ENCODE measurements at places on chromosomes 11 and 22.

GRCh38 chr11:102252339-102252891 lies 64.9 kb upstream of the BIRC3 start:
- DNase-seq, result no peak

- DNase-seq, result no peak
These were observed 107.7 kb upstream of the POU2AF2 start for GRCh38 chr11:111137846-111138245.

DNA sequence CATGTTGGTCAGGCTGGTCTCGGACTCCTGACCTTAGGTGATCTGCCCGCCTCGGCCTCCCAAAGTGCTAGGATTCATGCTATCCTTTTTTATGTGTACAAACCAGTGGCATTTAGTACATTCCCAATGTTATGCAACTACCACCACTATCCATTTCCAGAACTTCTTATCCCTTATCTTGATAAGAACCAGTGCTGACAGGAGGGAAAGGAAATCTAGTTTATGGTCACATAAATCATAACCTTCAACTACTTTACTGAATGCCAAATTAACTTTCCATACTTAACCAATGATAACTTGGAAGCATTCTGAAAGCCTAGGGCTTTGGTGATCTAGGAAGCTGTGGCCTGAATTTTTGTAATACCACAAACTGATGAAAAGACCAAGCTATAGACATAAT lies 170.4 kb downstream of the SWAP70 start:
- DNase-seq, result no peak

DNA sequence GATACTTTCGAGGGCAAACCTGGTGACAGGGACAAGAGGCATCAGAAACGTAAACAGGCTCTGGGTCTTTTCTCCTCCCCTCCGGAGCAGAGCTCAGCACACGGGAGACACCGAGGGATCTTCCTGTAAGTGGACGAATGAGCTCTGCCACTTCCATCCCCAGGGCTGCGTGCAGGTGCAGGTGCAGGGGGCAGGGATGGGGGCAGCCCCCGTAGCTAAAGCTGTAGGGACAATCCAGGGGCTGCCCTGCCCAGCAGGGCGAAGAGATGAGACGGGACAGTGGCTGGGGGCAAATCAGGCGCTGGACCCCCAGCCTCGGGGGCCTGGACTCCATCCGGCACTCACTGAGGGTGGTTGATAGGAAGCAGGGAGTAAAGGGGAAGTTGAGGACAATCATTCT lies 505.4 kb downstream of the BRD1 start:
- DNase-seq, result no peak

DNA sequence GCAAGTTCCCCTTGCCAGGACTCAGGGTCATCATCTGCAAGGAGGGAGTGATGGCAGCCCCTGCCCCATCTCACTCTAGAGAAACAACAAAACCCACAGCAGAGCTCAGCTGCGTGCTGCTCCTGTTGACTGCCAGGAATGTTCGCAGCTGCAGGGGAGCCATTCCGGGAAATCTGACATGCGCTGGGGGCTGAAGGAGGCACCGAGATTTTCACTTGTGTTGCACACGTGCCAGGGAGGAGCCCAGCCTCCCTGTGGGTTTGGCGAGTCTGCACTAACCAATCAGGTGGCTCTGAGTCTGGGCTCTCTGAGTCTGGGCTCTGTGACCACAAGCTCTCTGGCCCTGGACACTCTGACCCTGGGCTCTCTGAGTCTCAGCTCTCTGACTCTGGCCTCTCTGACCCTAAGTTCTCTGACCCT lies 10.5 kb downstream of the FGF3 start:
- no peak for DNase-seq

GRCh38 chr11:92460213-92460612 lies 235.6 kb downstream of the FAT3 start:
- DNase-seq, result no peak

DNA sequence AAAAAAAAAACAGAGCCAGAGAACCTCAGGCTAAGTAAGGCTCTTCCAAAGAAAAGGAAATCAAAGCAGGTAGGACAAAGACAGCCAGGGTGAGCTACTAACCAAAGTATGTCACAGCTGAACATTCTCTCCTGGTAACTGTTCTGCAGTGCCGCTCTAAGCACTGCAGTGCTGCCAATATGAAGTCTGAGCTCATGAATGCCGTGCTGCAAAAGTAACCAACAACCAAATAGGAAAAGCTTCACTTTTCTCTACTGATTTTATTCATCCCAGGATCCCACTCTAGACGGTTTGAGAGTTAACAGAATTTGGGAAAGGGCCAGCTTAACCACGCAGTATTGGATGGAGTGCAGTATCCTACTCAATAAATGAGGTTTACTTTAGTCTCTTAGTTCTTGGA lies 3.5 kb downstream of the SIK3 start:
- no peak for DNase-seq

- no peak for DNase-seq
These were observed 89.1 kb upstream of the CRYBB3 start for GRCh38 chr22:25110596-25110845.

- no peak for DNase-seq
These were observed 27.0 kb upstream of the LRRC55 start for GRCh38 chr11:57154739-57155138.

DNA sequence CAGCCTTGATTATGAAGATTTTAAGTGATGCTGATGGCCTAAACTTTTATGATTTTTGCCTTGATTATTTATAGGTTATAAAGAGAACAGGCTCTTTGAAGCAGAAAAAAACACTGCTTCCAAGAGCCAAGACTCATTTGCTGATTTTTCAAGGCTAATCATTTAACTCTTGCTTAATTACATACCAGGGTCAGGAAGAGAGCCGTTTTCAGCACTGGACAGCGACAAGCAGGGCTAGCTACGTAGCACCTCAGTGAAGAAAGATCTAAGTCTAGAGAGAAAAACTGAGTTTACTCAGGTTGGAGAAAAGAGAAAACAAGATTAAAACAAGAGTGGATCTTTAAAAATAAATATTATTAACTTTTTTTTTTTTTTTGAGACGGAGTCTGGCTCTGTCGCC lies 615.4 kb upstream of the B3GAT1 start:
- DNase-seq, result peak; percentile 54

DNA sequence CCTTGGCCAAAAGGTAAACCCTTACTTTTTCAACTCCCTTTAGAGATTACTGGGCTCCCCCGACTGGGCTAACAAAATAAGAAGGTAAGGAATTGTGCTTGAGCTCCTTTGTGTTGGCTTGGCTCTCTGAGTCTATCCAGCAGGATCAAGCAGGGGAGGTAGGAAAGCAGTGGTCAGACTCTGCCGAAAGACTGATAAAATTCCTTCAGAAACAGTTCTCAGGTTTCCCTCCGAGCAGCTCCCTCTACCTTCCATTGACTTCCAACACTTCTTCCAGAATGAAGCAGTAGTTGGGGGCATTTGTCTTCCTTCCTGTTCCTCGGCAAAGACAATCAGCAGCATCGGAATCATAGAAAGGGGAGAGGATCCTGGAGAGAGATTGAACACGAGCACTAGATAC lies 16.1 kb upstream of the CARD18 start:
- DNase-seq, result no peak

- DNase-seq, result no peak
These were observed 15.1 kb downstream of the PITPNB start for GRCh38 chr22:27903805-27904473.

GRCh38 chr11:26700574-26701235 lies 21.2 kb downstream of the SLC5A12 start:
- DNase-seq, result no peak

- no peak for DNase-seq
These were observed 129.7 kb downstream of the IGLL1 start for GRCh38 chr22:23450434-23450795.

- DNase-seq, result no peak
These were observed 1.0 kb downstream of the SYT12 start for GRCh38 chr11:67023957-67024353.

DNA sequence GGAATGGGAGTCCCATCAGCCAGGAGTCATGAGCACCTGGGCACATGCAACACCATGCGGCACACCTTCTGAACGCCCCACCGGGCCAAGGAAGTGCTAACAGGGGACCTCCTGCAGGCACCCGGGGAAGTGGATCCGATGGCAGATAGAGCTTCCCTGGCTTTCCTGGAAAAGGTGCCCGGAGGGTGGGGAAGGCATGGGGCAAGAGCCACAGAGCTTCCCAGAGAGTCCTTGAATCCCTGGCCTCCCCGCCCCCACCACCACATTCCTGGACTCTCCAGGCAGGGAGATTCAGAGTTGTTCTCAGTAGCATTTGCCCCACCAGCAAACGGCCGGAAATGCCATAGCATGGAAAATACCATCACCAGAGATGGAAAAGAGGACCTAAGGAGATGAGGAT lies 8.3 kb downstream of the TRIM29 start:
- DNase-seq, result peak; percentile 31

GRCh38 chr22:35258191-35258988 lies 1.1 kb downstream of the HMGXB4 start:
- peak; percentile 1 for DNase-seq

DNA sequence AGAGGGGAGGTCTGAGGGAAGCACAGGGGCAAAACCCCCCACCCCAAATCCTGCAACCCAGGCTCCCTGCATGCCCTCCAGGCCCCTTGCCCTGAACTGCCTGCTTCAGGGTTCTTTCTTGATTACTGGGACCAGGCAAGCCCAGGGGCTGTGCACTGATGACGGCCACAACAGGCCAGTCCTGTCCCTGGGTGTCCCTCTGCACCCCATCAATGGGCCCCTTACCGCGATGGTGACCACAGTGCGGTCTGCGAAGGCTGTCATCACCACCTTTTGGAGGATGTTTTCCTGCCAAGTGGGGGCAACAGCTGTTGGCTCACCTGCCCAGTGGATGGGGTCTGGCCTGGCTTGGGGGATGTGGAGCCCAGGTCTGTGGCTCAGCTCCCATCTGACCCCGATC lies 5.0 kb upstream of the KCNJ11 start:
- DNase-seq, result no peak

DNA sequence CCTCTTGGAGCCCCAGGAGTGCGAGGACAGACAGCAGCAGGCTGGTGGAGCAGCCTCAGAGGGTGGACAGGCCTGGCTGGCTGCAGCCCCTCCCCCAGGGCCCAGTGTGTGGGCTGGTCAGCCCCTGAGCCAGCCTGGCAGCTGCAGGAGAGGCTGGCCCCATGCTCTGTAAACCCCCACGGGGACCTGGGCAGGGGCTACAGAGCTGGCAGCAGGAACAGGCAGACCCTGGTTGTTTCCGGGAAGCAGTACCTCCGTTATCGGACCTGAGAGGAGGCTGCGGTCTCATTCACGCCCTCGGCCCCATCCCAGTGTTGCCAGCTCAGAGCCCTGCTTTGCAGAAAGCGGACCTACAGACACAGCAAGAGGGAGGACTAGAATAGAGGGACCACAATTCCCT lies 38.5 kb upstream of the COMT start:
- DNase-seq, result no peak

DNA sequence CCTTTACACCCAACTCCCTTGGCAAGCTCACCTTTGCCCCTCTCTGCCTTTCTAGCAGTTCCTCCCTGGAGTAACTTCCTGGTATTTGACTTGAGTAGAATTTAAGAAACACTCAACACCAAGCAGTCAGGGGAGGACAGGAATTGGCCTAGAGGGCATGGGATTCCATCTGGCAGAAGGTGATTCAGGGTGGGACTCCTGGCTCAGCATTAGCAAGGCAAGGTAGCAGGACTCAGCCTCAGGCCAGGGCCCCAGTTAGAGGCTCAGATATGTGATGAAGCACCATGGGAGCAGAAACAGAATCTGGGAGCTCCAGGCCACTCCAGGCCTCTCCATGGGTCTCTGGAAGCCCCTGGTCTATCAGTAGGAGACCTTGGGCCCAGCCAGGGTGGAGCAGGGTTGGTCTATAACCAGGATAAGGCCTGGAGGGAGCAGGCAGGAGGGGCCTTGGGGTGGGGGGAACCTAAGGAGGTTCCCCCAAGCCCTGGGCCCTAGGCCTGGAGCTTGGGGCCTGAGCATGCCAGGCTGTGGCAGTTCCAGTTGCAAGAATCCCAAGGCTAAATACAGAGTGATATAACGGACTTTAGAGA lies 148.2 kb downstream of the PARVA start:
- no peak for DNase-seq

GRCh38 chr22:30077279-30077880 lies 2.9 kb upstream of the HORMAD2 start:
- DNase-seq, result no peak

GRCh38 chr11:106424111-106424510 lies 346.6 kb downstream of the AASDHPPT start:
- no peak for DNase-seq
